NCI-H774 (cell line): ENCODE measurements at places on chromosomes 4 and X.

DNA sequence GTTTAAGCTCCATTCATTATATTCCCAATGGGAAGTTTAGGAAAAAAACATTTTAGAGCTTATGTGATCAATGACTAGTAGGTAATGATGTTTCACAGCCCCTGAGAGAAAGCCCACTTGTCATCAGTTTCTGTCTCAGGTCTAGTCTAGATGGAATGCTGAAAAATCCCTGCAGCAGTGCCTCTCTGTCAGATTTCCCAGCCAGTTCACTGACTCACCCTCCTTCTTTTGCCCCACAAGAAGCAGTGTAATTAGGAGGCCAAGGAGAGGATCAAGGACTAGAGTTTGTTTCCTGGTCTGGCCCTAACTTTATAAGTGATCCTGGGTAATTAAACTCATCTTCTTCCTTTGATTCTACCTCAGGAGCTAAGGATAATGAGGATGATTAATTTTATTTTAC, 118.7 kb upstream of the ANXA3 start:
- no peak for DNase-seq

- no peak for DNase-seq
Observed at GRCh38 chr4:168496834-168497233, at the start of gene PALLD. Gene PALLD (plus strand): TSS chr4:168497052.

- DNase-seq: no peak
Observed at GRCh38 chr4:123052007-123052406, 129.6 kb upstream of the NUDT6 start.

DNA sequence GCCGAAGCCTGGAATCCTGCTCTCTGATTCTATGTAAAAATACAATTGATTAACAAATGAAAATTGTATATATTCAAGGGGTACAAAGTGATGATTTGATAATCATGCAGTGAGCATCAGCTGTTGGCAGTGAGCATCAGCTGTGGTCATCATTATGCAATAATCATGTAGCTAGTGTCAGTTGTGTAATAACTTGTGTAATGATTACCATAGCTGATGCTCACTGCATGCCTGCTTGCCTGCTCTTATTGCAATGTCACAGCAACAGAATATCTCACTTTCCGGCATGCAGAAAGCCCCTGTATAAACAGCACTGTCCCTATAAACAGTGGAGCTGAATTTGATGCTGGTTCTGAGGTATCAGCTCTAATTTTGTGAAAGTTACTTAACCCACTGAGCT, 46.8 kb downstream of the SULT1B1 start:
- no peak for DNase-seq

DNA sequence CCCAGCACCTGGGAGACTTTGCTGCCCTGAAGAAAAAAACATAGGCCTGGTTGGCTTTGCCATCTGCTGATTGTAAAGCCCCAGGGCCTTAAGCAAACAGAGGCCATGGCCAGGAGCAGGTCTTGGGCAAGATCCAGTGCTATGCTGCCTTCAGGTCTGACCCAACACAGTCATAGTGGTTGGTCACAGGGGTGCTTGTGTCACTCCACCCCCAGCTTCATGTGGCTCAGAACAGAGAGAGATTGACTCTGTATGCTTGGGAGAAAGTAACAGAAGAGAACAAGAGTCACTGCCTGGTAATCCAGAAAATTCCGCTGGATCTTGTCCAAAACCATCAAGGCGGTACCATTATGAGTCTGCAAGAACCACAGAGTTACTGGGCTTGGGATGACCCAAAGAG, 24.4 kb upstream of the SMARCA5 start:
- DNase-seq: no peak

- DNase-seq: no peak
Observed at GRCh38 chrX:12951595-12951975, 23.3 kb upstream of the TMSB4X start.

DNA sequence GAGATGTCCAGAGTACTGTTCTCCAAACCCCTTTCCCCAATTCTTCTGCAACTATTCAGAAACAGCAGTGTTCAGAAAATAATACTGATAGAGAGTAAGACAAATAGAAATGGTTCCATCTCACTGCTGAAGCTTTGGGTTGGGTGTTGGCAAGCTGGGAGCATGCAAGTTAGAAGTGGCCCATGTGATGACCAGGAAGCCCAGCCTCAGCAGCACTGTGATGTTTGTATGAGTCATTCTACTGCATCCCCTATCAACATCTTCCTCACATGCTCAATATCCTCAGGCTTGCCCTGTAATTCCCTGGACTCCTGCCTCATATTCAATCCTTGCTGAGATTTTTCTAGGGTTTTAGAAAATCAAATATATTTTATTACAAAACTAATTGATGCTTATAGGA, 96.5 kb downstream of the CHRDL1 start:
- no peak for DNase-seq

GRCh38 chr4:14807856-14808255, 194.4 kb upstream of the CPEB2 start:
- no peak for DNase-seq

- no peak for DNase-seq
Observed at GRCh38 chrX:43699475-43699874, 43.4 kb downstream of the MAOA start.

DNA sequence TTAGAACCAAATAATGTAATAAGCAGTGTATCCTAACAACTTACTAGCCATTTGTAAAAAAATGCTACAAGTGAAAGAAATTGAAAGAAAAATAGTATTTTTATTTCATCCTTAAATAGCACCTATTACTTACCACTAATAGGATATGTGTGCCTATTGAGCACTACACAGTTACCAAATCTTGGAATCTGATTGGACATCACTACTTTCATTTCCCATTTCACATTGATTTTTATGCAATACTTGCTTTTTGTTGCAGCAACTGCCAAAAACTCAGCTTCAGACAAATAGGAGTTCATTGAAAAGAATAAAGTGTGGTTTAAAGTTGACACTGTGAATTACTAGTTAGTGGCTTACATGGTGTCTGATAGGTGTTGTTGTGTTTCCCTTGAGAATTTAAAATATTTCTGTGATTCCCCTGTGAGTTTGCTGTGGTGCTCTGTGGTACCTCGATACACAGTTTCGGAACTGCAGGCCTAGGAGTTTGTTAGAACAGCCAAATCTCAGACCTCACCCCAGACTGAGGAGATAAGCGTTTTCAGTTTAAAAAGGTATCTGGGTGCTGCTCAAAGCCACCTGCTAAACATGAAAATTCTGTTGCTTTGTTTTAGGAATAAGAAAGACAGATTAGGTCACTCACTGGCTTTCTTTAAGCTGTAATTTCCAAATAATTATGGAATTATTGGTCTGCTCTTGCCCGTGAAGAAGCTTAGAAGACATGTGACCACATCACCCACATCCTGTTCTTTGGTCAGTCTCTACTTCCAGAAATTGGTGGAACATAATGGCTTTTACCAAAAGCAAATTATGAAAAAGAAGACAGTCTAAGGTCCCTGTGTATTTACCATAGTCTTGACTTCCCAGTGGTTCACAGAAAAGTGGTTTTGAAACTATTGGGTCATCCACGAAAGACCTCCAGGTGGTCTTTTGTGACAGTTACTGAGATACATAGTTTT, 97.8 kb downstream of the SYTL5 start:
- no peak for DNase-seq

GRCh38 chrX:121949041-121949760, 901.8 kb downstream of the GLUD2 start:
- DNase-seq: no peak

GRCh38 chrX:16807548-16807947, 21.3 kb downstream of the TXLNG start:
- no peak for DNase-seq

GRCh38 chr4:175407926-175408325, 404.1 kb downstream of the GPM6A start:
- no peak for DNase-seq

DNA sequence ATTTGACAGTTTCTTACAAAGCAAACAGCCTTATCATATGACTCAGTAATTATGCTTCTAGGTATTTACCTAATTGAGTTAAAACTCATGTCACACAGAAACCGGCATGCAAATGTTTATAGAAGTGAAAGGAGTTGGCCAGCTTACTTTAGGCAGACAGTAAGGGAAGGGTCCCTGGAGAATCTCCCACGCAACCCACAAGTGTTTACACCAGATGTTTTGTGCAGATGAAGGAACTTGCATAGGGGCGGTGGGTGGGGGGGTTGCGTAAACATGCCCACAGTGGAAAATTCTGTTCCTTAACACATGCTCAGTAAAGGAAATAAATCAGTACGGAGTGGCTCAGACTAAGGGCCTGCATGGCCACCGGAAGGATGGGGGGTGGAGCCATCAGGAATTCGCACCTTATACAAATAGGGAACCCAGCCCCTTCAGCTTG, 330.5 kb upstream of the AADAT start:
- DNase-seq: no peak

DNA sequence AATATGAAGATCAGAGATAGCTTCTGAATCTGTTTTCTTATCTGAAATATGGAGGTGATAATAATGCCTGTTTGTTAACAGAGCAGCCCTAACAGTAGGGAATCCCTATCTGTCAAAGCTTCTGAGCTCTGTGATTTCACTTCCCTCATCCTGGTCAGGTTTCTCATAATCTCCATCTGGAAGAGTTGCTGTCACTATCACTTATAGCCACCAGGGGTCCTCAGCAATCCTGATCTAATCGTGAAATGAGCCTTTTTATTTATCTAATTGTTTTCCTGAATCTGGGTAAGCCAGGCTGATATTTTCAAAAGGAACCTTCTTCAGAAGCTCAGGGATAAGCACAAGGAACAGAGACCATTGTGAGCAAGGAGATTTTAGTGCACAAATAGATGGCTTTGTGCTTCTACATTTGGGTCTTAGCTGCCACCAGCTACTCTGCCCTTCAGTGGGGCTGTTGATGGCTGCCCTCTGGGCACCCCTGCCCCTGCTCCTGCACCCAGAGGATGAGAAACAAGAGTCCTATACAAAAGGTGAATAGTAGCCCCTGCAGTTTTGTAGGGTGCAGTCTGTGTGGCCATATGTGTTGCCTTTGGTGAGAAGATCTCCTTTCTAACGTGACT, 196.4 kb upstream of the RADX start:
- DNase-seq: peak; percentile 6

DNA sequence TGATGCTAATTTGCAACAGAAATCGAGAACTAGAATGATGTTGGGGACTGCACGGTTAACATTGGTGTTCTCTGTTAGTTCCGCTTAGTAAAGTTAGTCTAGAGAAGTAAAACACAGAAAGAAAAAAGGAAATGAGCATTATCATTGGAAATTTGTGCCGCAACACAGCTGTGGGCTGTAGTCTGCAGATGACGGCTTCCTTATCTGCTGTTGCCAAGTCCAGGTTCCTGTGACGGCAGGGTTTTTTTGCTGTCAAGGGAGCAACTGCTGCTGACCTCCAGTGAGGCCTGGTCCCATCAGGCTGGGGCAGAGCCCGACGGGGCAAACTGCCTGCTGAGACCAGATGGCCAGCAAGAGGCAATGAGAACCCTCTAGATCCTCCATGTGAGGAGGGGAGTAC, 38.9 kb upstream of the PHEX start:
- no peak for DNase-seq

DNA sequence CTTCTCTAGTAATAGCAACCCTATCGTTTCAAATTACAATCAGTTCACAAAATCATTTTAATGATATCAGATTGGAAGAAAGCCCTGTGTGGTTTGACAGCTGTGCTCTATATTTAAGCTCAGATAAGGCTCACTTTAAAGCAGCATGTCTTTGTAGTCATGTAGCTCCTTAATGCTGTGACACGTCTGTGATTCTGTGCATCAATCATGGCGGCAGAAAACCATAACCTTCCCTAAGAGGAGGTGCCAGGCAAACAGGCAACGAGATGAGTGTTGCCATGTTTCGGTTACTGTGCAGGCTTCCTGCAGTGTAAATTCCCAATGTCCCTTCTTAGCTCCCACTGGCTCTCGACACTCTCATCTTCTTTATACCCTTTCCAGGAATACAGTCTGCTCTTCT, 212.7 kb downstream of the GRID2 start:
- no peak for DNase-seq

- no peak for DNase-seq
Observed at GRCh38 chr4:56656346-56656643, 24.8 kb downstream of the HOPX start.

- DNase-seq: no peak
Observed at GRCh38 chr4:39205476-39205875, 23.1 kb downstream of the WDR19 start.

- DNase-seq: no peak
Observed at GRCh38 chr4:52172166-52172565, 121.1 kb downstream of the SPATA18 start.

DNA sequence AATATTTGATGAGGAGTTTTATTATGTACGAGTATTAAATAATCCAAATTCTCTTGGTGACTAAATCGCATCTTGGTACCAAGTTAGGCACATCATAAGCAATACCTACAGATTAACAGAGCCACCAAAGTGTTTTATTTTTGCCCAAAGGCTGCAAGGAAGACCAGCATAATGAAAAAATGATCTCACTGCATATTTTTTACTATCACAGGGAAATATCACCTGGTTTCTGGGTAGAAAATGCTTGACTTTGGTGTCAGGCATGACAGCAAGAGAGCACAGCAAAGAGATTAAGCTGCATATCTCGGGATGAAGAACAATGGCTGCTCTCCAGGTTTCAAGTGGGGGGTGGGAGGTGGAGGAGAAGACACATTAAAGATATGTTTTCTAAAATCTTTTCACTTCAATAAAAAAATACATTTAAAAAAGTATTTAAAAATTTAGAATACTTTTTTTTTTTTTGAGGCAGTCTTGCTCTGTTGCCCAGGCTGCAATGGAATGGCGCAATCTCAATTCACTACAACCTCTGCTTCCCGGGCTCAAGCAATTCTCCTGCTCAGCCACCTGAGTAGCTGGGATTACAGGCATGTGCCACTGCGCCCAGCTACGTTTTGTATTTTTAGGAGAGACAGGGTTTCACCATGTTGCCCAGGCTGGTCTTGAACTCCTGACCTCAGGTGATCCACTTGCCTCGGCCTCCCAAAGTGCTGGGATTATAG, 86.1 kb downstream of the FRYL start:
- DNase-seq: no peak

DNA sequence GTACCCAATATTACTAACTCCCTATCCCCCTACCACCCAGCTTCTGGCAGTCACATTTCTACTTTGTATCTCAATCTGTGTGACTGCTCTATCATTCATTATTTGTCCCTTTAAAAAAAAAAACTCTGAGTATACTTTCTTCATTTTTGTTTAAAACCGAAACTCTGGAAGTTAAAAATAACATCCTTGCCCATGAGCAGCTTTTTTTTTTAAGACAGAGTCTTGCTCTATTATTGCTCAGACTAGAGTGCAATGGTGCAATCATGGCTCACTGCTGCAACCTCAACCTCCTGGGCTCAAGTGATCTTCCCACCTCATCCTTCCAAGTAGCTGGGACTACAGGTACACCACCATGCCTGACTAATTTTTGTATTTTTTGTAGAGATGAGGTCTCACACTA, 15.8 kb downstream of the UBE2K start:
- DNase-seq: no peak

GRCh38 chr4:110636680-110637407, 14.0 kb upstream of the PITX2 start:
- no peak for DNase-seq

GRCh38 chr4:121139533-121140222, 24.4 kb downstream of the TNIP3 start:
- no peak for DNase-seq
